Thoracic aorta (tissue), 2 donors: ENCODE measurements at places on chromosomes 7 and 10.

DNA sequence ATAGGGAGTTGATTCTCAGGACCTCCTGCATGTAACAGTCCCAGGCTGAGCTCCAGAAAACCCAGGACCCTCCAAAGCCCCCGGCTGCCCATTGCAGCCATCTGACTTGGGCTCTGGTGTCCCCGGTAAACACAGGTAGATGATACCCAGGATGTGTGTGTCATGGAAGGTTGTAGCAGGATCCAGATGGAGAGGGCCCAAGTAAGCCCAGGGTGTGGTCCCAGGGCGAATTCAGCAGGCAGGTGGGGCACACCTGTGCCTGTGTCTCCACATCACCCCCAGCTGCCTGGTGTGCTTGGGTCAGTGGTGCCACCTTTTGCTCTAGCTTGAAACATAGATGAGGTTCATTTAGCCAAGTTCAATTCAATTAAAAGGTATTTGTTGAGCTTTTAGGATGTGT is 524.1 kb downstream of the GLRX3 start:
- H3K4me1 ChIP-seq: no peaks in the 10 kb centered on the region
- H3K27me3 ChIP-seq: no peaks in the 10 kb centered on the region
- DNase-seq: no peak
- H3K36me3 ChIP-seq: no peaks in the 10 kb centered on the region

DNA sequence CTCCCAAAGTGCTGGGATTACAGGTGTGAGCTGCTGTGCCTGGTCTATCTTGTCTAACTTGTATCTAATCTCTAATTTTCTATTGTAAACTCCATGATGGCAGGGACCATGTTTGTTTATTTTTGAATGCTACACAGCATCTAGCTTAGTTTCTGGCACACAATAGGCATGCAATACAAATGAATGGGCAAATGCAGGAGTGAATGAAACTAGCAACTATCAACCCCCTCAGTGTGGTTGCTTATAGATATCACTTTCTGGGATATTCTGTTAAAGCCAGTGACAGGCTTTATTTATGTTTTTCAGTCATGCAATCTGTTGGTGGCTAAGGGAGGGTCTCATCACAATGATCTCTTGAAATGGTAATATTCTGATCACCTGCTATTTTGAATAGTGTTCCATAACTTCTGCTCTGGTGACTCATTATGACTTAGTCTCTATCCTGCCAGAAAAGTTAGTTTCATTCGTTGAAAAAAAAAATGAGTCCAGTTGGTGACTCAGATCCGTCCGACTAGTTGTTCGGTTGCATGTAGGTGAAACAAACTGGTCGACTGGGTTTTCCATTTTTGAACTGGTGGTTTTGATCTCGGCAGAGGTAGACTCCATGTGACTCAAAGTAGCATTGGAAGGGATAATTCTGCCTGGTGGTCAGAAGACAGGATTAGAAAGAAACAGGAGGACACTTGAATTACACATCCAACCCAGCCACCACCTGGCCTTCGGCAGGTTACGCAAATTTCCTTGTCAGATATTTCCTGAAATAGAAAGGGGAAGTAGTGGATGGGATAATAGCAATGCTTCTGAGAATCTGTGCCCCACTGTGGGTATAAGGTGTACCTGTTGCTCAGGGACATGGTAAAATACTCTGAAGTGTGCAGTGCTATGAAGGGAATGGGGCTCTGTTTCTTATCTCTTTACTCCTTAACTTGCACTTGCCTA is 76.8 kb downstream of the GATA3 start:
- H3K4me3 ChIP-seq: no peak overlapping the region
- no peaks in the 10 kb centered on the region for H3K4me1 ChIP-seq
- DNase-seq: no peak

DNA sequence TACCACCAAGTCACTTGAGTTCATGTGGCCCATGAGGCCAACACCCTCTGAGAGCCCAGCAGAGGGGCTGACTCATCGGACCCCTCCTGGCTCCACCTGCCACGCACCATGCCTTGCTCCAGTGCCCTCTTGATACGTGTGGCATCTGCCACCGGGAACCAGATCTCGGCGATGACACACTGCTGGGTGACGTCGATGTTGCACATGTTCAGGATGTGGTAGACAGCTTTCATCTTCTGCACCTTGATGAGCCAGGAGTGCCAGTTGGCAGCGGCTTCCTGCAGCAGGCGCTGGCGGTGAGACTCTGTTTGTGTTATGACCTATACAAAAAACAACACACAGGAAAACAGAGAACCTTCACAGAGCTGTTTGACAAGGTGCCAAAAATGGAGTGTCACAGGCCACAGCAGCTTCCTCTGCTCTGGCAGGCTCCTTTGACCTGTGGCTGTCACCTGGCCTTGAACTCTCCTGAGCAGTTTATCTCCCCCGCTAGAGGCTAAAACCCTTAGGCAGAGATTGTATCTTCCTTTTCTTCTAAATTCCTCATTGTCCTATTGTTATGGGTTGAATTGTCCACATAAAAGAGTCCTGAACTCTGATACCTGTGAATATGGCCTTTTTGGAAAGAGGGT is 45.2 kb upstream of the TMEM213 start:
- DNase-seq: no peak
- no peaks in the 10 kb centered on the region for H3K27me3 ChIP-seq

- H3K36me3 ChIP-seq: no peaks in the 10 kb centered on the region
- H3K27ac ChIP-seq: no peak overlapping the region
- no peaks in the 10 kb centered on the region for H3K4me1 ChIP-seq
- H3K27me3 ChIP-seq: no peaks in the 10 kb centered on the region
- DNase-seq: no peak
These were observed 30.8 kb downstream of the ELAPOR2 start for GRCh38 chr7:87028636-87029035.

GRCh38 chr7:15128716-15129115 is 226.2 kb upstream of the DGKB start:
- no peaks in the 10 kb centered on the region for H3K4me1 ChIP-seq
- no peaks in the 10 kb centered on the region for H3K36me3 ChIP-seq
- H3K4me3 ChIP-seq: no peak overlapping the region
- H3K27me3 ChIP-seq: no peaks in the 10 kb centered on the region
- no peak for DNase-seq
